ENCODE measurements at places on chromosomes 6 and 20.

- no peak for DNase-seq
Observed at GRCh38 chr20:12737900-12738299, 270.9 kb upstream of the SPTLC3 start.

- DNase-seq: no peak
Observed at GRCh38 chr6:26158076-26158580, 70.9 kb downstream of the HFE start.

- no peak for DNase-seq
Observed at GRCh38 chr6:49479308-49479970, 16.3 kb downstream of the CENPQ start.

DNA sequence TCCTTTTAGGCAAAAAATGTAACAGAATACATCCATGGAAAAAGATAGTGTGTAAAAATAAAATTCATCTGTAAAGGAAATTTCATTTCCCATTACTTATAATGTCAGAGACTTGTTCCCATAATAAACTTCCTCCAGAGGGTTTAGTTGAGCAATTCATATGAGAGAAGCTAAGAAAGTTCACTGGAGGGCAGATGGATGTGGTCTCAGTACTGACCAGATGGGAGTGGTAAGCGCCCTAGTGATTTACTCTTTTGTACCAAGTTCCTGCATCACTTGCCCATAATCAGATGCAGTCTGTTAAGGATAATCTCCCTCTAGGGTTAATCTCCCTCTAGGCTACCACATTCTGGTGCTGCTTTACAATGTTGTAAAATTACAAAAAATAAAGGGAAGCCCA lies 61.7 kb downstream of the ESF1 start:
- DNase-seq: no peak

DNA sequence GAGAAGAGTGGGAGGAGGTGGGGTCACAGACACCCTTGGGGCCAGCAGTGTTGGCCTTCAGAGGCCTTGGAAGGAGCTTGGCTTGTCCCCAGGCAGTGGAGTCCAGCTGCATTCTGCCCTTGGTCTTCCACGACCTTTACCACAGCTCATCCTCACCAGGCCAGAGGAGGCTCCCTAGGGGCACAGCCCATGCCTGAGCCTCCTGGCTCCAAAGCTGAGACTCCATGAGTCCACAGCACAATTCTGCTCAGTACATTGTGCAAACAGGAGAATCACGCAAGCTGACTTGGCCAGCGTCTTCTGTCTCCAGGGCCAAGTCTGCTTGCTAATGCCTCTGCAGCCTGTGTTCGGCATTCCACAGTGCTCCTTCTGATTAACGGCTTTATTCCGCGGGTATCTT lies 337.2 kb downstream of the SMOC2 start:
- no peak for DNase-seq

DNA sequence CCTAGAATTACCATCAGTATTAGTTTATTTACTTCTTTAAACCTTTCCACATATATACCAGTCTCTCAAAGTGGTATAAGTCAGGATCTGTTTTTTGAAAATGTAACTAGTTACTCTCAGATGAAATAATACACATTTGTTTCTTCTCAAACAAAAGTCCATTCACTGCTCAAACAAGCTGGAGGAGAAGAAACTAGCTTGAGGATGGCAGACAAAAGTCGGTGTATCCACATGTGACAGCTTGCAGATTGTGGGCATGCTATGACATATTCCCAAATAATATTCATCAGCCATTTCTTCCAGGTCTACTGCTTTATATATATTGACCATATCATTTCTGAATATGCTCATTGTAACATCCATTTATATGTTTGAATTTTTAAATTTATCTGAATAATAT lies 197.4 kb upstream of the KCNQ5 start:
- DNase-seq: no peak

DNA sequence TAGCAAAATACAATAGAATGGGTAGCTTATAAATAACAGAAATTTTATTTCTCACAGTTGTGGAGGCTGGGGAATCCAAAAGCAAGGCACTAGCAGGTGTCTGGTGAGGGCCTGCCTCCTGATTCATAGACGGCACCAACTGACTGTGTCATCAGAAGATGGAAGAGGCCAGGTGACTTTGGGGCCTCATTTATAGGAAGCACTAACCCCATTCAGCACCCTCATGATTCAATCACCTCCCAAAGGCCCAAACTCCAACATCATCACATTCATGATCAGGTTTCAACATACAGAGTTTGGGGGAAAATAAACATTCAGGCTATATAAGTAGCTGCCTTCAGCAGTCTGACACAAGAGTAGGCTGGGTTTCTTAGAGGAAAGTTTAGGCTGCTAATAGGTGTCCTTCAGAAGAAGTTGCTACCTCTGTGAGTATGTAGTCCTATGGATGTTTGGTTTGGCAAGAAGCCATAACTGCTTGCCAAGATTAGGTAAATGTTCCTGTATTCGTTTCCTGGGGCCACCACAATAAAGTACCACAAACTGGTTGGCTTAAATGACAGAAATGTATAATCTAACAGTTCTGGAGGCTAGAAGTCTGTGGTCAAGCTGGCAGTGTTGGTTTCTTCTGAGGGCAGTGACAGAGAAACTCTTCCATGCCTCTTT lies 48.8 kb downstream of the NT5E start:
- DNase-seq: no peak

- no peak for DNase-seq
Observed at GRCh38 chr20:7305976-7306375, 538.5 kb downstream of the BMP2 start.

GRCh38 chr6:129320892-129321291 lies 389.1 kb downstream of the ARHGAP18 start:
- DNase-seq: no peak

- DNase-seq: no peak
Observed at GRCh38 chr6:70086806-70087205, 216.1 kb downstream of the COL9A1 start.

DNA sequence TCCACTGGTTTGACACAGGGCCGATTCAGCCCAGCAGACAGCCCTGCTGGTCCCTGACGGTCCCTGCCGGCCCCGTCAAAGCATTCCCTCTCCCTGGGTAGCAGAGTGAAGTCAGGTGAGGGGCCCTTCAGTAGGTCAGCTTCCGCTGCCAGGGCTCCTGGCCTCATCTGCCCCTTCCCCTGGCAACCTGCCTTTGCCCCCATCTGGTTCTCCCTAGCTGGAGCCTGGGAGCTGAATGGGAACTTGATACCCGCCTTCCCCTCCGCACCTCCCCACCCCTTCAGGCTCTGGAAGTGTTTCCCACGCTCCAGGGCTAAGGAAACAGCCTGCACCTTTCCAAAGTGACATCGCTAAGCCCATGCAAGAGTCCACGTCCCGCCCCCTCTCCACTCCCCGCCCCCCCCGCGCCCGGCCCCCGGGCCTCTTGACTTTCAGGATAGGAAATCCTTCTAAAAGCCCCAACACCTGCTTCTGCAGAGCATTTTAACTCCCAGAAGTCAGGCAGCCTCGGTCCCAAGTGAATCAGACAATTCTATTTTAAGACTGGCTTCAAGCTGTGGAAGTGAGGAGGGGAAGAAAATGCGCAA lies 53.3 kb downstream of the ISM1 start:
- no peak for DNase-seq

GRCh38 chr6:166907871-166908806 lies 48.2 kb downstream of the RNASET2 start:
- DNase-seq: no peak

DNA sequence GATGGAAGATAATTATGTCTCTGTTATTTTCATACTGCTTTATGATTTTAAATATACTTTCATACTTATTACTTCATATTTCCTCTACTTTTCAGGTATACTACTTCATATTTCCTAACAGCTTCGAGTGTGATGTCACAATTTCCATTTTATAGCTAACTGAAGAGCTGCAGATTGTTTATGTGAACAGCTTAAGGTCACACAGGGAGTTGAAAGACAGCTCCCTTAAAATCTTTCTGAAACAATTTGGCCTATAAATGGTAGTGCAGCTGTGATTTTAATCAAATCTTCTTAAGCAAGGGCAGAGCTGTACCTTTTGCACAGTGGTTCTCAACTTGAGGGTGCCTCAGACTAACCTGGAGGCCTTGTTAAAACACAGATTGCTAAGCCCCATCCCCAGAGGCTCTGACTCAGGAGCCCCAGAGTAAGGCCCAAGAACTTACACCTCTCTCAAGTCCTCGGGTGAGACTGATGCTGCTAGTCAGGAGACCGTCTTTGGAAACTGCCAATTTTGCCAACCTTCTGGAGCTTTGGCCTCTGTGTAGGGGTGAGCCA lies 347.0 kb upstream of the HSF2 start:
- no peak for DNase-seq

- no peak for DNase-seq
Observed at GRCh38 chr20:62246872-62247652, 8.7 kb downstream of the OSBPL2 start.

DNA sequence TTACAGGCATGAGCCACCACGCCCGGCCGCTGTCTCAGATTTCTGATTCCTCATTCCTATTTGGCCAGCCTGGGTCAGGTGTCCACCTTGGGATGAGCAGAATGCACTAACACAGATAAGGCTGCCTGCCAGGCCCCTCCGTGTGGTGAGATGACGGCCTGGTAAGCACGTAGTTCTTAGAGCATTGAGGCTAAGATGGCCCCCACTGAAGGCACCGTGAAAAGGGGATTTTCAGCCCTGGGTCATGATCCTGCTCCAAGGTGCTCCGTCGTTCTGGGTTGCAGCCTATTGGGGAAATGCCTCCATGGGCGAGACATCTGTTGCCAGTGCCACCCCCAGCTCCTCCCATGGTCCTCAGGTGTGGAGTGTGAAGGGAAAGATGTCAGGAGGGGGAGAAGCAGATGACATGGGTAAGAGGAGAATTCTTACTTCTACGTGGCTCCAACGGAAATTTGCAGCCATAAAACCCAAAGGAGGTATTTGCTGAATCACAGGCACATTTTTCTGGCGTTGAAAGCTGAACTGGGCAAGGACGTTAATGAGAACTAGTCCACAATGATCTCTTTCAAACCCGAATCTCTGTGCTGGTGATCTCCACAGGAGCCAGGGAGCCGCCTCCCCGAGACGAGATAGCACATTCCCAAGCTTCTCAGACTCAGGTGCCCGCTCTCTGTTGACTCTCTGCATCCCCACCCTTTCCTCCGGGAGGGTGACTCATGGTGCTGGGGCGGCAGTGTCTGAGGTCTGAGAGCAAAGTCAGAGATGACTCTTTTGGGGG lies 34.0 kb upstream of the BMP6 start:
- no peak for DNase-seq

GRCh38 chr6:18973251-18973650 lies 586.1 kb downstream of the RNF144B start:
- DNase-seq: no peak

GRCh38 chr6:130783416-130784107 lies 43.6 kb upstream of the SMLR1 start:
- no peak for DNase-seq

DNA sequence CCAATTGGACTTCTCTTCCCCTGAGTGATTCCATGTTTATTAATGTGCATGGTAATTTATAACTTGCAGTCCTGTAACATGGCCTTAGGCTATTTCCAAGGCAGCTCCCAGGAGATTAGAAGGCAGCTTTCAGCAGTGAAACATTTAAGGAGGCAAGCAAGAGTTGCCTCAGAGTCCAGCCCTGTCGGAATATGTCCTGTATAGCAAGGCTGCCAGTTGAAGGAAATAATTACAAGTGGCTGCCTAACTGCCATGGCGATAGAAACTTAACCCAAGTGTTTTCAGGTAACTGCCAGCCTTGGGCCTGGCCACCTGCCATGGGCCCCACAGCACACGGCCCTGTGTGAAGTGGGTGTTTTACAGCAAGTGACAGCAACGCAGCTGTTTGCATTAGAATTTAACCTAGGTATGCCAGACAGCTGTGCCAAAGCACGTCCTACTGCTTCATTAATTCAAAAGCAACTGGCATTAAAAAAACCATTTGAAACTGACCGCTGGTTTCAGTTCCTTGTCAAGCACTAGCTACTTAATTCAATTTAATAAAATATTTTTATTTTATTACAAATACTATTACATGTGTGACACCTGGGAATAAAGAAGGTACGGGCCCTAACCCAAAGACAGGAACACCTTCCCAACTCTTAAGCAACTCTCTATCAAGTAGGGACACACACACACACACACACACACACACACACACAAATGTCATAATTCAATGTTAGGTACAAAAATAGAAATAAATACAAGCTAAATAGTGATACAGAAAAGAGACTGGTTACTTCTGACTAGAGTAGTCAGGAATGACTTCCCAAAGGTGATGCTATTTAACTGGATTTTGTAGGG lies 151.8 kb upstream of the HEY2 start:
- DNase-seq: no peak

DNA sequence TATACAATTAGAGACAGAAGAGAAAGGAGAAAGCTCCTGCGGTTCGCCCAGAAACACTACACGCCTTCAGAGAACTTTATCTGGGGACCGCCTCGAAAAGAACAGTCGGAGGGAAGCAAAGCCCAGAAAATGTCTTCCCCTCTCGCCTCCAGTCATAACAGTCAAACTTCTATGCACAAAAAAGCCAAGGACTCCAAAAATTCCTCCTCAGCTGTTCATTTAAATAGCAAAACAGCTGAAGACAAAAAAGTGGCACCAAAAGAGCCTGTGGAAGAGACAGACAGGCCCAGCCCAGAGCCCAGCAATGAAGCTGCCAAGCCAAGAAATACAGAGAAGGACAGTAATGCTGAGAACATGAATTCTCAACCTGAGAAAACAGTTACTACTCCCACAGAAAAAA lies 12.9 kb downstream of the OGFRL1 start:
- no peak for DNase-seq

- no peak for DNase-seq
Observed at GRCh38 chr6:15411766-15412165, 165.9 kb downstream of the JARID2 start.

GRCh38 chr6:163098827-163099479 lies 315.6 kb upstream of the QKI start:
- no peak for DNase-seq

DNA sequence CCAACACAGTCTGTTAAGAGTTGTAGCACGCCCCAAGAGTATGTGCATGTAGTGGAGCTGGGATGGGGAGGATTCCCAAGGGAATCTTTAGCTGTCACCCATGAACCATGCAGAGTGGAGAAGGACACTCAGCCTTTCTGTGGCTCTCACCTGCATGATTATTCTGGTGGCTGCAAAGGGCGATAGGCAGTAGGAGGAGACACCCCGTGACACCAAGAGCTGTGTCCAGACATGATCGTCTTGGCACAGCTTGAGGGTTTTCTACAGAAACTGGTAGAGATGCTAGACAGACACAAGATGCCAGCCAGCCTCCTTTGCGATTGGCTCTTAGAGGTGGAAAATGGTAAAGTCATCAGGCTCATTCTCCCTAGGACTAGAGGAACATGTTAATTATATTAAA lies 3.1 kb upstream of the CSE1L start:
- DNase-seq: no peak

DNA sequence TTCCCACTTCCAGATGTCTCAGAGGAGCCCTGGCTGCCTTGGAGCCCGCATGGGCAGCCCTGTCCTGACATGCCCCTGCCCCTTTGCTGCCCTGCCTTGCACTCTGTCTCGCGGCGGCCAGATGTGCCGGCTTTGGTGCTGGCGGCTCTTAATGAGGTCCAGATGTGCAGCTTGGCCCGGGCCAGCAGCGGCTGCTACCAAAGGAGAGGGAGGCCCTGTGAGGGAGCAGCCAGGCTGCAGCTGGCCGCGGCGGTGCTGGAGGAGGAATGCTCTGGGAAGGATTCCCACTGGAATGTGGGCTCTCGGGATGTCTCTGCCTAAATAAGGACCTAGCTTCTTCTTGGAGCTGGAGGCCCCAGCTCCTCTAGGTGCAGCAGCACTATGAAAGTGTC lies 72.4 kb downstream of the FGD2 start:
- no peak for DNase-seq

- DNase-seq: no peak
Observed at GRCh38 chr6:154447954-154448353, 62.5 kb downstream of the CNKSR3 start.

GRCh38 chr20:45432294-45432693 lies 16.4 kb downstream of the PIGT start:
- DNase-seq: peak; percentile 57
